ENCODE measurements at places on chromosomes 7 and 10.

GRCh38 chr10:111030042-111030750 is 46.6 kb upstream of the ADRA2A start:
- no peak for DNase-seq

DNA sequence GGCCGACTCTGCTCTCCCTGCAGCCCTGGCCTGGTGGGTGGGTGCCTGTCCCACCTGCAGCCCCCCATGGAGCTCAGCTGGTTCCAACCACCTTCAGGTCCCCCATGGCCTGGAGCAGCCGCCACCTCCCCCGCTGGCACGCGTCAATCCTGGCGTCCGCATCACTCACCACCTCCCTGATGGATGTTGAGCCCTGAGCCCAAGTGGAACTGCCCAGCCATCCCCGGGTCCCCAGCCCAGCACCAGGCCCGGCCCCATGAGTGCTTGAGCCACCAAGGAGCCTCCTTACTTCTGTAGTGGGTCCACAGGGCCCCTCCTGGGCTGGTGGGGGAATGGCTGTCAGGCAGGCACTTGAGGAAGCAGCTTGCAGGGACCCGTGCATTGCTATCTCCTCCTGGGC is 14.6 kb downstream of the AGAP3 start:
- DNase-seq = no peak

DNA sequence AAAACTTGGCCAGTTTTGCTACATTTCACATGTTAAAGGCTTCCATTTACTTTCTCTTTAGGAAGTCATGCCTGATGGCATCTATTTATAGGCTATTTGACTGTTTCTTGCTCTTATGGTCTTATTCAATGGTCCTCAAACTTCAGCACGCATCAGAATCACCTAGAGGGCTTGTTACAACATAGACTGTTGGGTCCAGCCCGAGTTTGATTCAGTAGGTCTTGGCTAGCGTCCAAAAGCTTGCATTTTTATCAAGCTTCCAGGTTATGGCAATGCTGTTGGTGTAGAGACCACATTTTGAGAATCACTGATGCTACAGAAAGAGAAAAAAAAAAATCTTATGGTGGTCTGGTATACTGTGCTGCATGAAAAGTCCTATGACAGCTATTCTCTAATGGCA is 51.9 kb downstream of the MTPN start:
- DNase-seq = no peak

DNA sequence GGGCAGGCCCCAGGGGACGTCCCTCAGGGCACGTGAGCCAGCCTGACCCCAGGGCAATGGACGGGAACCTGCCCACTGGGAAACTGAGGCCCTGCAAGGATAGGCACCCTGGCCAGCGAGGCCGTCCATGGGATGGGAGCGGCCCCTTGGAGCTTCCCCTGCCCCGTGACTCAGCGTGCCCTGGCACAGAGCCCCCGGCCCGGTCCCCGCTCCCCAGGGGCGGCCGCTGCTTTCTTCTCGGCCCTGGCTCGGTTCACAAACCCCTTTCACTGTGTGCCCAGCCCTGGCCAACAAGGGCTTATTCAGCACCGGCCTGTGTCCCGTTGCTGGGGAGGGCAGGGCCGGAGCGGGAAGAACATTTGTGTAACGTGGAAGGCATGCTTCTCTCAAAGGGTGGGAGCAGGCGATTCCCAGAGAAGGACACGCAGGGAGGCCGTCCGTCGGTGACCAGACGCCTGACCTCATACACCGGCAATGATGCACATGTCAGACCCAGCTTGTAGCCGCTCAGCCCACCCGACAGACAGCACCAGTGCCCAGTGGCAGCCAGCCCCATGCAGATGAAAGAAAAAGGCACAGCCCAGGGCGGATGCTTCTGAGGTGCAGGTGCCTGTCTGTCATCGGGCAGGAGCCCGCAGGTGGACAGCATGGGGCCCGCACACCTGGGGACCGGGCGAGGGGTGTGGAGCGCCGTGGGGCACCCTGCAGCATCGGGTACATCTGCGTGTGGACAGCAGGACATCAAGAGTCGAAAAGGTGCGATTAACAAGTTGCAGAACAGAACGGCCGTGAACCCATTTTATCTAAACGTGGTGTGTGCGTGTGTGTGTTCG is 94.5 kb downstream of the PDGFA start:
- no peak for DNase-seq

DNA sequence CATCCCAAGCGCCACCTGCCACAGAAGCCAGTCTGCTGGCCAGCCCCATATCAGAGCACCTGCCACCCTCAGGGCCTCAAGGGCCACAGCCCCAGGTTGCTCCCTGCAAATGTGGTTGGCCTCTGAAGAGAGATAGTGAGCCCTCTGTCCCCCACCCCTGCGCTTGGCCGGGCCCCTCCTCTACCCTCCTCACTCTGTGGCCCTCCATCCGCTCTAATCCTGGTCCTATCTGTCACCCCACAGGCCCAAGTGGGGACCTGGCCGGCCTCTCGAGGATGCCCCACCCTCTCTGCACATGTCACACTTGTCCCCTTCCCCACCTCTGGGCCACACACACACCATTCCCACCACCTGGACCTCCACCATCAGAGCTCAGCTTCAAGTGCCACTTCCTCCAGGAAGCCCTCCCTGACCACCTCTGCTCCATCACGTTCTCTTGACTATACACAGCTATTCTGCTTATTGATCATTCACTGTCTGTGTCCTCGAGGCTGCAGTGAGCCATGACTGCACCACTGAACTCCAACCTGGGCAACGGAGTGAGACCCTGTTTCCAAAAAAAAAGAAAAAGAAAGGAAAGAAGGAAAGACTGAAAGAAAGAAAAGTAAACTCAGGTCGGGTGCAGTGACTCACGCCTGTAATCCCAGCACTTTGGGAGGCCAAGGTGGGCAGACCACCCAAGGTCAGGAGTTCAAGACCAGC is 42.4 kb downstream of the TNRC18 start:
- no peak for DNase-seq

GRCh38 chr7:105389088-105389650 is 448 bp upstream of the SRPK2 start:
- no peak for DNase-seq

DNA sequence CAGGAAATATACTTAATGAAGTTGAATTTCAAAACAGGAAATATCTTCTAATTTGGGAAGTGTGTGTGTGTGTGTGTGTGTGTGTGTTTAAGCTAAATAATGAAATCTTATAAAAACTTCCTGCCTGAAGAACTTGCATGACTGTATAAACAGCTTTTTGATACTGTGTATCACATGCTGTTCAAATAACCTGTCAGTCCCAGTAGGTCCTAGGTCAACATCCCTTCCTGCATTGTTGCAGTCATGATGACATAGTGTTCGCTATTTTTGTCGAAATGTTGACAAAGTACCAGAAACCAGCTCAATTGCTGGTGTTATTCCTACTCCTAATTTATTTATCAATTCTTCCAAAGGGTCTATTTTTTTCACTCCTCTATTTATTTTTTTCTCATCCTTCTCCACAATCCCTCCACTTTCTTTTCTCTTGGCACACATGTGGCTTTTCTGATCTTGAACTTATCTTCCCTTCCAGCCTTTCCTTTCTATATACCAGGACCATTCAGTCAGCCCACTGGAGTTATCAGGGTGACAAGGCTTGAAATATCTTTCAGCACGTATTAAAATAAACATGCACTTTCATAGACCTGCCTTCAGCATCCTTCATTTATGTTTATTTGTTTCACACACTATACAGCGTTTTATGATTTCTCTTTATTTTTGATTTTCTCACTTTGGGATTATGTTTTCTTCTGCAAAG is 115.8 kb downstream of the PLXDC2 start:
- DNase-seq = no peak

GRCh38 chr10:35888400-35888799 is 246.3 kb upstream of the FZD8 start:
- DNase-seq = no peak

GRCh38 chr10:78780551-78780961 is 288.2 kb upstream of the ZMIZ1 start:
- no peak for DNase-seq

- no peak for DNase-seq
Observed at GRCh38 chr10:84392181-84392580, 63.8 kb downstream of the CCSER2 start.

DNA sequence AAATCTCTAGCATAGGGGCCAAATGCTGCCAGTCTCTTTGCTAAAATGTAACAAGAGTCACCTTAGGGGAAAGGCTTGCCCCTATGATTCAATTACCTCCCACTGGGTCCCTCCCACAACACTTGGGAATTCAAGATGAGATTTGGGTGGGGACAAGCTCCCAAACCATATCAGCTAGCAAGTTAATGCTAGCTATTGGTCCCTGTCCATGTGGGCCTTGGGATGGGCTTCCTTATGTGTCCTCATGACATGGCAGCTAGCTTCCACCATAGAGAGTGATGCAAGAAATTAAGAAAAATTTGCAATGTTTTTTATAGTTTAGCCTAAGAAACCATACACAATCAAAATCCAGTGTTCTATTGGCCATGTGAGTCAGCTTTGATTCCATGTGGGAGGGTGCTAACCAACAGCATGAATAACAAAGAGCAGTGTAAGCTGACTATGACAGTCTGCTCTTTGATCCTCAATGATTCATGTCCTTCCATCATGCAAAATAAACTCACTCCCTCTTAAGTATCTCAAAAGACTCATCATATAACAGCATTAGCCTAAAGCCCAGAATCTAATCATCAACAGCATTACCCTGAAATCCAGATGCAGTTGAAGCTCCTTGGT is 21.7 kb upstream of the ZNF365 start:
- peak; percentile 7 for DNase-seq

DNA sequence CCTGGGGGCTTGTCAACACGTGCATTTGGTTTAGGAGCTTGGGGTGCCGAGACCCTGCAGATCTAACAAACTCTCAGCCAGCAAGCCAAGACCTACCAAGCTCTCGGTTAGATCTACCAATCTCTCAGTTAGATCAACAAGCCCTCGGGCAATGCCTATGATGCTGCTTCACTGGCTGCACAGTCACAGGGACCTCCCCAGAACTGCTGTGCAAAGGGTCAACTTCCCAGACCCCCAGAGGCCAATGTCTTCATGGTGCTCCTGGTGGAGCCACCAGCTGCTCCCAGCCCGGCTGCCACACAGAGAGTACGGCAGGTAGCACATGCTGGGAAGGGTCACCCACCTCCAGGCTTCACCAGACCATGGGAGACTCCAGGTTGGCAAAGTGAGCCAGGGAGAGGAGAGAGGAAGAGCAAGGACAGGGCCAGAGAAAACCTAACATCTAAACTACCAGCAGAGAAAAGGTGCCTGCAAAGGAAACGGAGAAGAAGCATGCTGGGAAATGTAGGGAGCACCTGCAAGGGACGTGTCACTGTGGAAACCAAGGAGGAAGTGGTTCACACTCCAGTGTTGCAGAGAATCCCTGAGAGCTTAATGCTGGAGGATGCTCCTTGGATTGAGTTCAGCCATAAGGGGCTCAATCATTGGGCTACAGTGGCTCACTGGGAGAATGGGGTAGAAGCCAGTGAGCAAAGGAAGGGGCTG is 51.5 kb upstream of the GDF10 start:
- DNase-seq = no peak

GRCh38 chr10:46264336-46264735 is 22.5 kb upstream of the ANTXRL start:
- DNase-seq = no peak

DNA sequence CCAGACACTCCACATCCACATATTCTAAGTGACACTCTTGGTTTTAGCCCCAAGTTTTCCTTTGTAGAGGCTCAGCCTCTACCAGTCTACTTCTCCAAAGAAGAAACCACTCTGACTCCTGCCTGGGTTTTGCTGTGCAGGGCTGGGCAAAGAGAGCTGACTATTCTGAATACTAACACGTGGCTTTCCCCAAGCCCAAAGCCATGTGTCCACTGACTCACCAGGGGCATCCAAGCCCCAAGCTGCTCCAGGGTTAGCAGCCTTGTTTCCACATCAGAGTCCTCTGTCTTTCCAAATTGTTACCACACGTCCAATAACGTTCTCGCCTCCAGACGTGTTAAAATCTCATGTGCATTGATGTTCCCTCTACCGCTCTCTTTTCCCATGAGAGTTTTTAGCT is 8.7 kb downstream of the GALNTL5 start:
- no peak for DNase-seq

DNA sequence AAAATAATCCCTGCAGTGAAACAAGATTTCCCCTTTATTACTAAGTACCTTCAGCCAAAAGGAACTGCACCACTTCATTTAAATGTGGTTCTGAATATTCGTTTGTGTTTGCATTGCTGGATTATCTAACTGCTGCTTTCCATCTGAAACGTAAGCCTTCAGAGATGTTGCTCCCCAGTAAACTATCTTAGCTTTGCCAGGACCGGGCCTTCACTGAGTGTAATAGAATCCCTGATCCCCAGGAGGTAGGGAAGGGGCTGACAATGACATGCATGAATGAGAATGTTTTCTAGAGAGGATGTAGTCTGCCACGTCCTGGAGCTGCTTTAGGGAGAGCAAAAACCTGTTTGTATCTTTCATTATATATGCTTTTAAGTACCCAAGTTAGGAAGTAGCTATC is 19.5 kb upstream of the INSYN2A start:
- no peak for DNase-seq

DNA sequence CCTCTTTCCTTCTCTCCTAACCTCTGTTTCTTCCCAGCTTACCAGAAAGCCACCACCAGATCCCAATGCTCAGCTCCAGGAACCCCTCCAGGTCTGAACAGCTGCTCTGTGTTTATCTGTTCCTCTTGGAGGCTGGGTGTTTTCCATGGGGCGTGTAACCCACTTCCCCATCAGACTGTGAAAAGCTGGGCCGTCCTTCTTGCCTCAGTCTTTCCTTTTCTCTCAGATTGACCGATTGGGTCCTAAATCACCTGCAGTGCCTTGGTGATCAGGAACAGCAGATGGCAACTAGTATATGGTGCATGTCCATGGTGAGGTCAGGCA is 4.8 kb downstream of the SH3PXD2A start:
- no peak for DNase-seq

DNA sequence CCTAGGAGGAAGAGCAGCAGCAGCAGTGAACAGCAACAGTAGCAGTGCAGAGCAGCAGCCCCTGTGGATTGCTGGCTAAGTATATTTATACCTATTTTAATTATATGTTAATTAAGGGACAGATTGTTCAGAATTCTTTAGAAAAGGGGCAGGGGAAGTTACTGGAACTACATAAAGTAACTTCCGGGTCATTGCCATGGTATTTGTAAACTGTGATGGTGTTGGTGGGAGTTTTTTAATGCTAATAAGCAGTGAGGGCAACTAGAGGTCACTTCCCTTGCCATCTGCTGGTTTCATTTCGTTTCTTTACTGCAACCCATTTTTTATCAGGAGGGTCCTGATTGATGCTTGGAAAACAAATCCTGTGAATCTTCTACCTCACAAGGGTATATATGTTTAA is 229.8 kb upstream of the PODXL start:
- DNase-seq = no peak

- DNase-seq = no peak
Observed at GRCh38 chr7:6162331-6162620, 110.1 kb downstream of the CYTH3 start.

Data from HFF-Myc (cell line).